AG10803 (cell line): ENCODE measurements at places on chromosomes 12 and 14.
A peak's percentile ranks its signal among the peaks of the same experiment; 100 is the strongest.

DNA sequence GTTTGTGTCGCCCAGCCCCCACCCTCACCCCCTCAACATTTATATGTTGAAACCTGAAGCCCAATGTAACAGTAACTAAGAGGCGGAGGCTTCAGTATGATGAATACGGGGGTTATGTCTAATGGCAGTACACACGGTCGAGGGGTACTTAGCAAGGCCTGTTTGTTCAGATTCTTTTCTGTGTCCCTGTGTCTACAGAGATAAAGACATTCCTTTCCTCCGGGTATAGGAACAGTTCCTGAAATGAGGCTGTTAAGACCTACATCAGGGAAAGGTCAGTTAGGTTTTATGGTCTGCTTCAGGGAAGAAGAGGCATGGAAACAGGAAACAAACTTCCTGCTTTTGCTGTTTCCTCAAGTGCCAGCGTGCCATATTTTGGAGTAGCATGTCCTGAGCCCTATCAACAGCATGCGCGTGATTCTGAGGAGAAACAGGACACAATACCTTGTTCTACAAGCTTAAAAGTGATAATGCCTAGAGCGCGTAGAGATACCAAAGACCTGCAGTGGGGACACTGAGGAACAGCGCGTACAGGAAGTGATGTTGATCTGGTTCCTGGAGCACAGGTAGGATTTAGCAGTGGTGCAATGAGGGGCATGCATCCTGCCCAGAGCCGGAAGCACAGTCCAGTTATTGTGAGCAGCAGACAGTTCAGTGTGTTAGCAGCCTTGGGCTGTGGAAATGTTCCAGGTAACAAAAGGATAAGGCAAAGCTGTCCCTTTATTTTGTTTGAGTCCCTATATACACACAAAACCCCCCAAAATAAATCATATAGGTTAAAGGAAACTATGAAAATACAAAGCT is 47.2 kb downstream of the FGD4 start:
- DNase-seq: no peak

DNA sequence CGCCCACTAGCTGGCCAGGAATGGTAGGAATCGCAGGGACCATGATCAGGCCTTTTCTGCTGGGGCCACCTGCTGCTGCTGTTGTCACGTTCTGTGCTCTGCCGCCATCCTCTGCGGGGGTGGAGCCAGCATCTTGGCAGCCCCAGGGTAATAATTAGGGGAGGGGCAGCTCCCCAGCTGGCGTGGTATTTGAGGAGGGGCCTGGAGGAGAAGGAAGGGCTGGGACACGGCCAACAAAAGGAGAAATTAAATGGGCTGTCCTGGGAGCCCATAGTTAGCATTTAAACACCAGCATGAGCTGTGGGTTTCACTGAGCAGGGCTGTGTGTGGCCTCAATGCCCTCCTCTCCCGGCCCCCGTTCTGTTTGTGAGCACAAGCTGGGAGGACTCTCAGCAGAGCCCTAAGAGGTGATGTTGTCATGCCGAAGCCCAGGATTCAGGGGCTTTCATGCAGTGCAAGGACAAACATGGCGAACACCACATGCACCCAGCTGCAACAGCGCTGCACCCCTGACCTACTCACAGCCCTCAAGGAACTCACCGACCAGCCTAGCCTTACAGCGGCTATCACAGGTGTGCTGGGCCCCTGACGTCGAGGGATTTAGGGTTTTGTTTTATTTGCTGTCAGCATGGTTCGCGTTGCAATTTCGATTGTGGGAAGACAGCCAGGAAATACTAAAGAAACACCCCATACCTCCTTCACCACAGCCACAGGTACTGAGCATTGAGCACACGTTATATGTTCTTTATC is 324.3 kb downstream of the CACNA1C start:
- DNase-seq: no peak

DNA sequence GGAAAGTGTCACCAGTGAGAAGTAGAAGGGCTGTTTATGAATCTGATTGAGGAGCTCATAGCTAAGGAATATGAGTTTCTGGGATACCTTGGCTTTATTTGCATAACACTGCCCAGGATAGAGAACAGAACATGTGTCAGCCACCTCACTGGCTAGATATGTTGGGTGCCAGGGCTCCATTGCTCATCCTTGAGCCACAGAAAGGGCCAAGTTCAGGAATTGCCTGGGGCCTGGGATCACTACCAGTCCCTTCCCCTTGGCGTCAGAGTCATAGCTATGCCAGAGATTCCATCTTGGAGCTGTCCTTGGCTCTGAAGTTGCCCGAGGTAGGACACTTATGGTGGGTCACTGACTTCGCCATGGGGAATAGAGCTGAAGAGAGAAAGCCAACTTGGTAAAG is 49.0 kb downstream of the IFT43 start:
- no peak for DNase-seq

GRCh38 chr12:47901063-47901717 is 3.6 kb downstream of the VDR start:
- DNase-seq: no peak

GRCh38 chr14:103836976-103837725 is 10.2 kb downstream of the PPP1R13B start:
- peak; percentile 35 for DNase-seq

- no peak for DNase-seq
Observed at GRCh38 chr14:83991666-83992065, 1538.3 kb upstream of the FLRT2 start.

GRCh38 chr12:77882709-77883108 is 52.0 kb downstream of the NAV3 start:
- no peak for DNase-seq

DNA sequence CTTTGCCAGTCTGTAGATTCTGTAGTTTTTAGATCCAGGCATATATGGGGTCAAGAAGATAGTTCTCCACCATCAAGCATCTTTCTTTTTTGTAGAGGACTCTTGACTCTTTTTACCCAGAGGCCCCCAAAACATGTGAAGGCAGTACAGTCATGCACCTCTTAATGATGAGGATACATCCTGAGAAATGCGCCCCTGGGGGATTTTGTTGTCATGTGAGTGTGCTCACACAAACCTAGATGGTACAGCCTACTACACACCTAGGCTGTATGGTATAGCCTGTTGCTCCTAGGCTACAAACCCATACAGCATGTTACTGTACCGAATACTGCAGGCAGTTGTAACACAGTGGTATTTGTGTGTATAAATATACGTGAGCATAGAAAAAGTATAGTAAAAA is 23.0 kb downstream of the EVL start:
- DNase-seq: no peak

DNA sequence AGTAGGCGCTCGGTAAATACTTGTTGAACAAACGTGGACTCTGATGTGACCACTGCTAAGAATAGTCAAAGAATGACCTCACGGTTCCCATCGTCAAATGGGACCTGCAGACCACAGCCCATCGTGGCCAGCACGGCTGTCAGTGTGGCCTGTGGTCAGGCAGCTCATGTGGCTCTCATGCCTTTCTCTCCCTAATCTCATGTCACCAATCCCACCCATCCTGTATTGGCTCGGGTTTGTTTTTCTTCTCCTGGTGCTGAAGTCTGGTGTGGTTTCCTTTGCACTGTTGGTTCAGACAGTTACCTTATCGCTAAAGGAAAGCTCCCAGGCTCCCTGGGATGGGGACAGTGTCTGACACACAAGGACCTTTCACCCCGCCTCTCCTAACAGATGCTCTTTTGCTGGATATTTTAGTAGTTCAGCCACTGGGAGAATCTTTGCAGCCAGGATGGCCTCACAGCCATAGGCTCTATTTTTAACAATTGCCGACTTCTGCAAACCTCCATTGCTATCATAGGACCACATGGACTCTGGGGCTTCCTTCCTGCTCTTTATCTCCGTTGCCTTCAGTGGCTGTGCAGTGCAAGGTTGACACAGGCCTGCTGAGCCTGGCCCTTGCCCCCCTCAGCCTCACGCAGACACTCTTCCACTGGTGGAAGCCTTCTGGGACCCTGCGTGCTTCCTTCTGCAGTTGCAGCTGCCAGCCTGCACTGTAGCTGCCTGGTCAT is 293.1 kb upstream of the FKBP4 start:
- DNase-seq: no peak

GRCh38 chr12:50066402-50066801 is 9.0 kb downstream of the ASIC1 start:
- DNase-seq: peak; percentile 92

GRCh38 chr12:111355201-111355925 is 13.5 kb downstream of the PHETA1 start:
- no peak for DNase-seq

- no peak for DNase-seq
Observed at GRCh38 chr12:54561164-54561563, 11.8 kb downstream of the PDE1B start.

- DNase-seq: no peak
Observed at GRCh38 chr14:99522025-99522401, 40.8 kb downstream of the CCNK start.

- DNase-seq: no peak
Observed at GRCh38 chr12:20493934-20494333, 125.6 kb downstream of the PDE3A start.

DNA sequence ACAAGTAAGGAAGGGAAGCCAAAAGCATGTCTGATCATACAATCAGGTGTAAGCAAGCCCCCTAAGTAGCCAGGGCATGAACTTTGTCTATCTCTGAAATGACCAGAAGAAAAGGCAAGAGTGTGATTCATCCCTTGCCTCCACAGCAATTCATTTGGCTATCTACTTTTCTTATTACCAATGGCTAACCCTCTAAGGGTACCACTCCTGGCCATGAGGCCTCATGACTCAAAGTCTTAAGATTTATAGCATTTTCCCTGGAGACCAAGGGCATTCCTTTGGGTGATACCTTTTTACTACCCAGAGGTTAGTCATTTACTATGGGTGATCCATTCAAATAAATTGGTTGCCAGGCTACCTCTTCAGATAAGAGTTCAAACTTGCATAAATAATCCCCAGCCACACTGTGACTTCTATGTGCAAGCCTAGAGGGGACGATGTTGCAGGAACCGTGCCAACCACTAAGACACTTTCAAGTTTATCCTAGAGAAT is 1.5 kb upstream of the LGALS3 start:
- DNase-seq: no peak
